ENCODE measurements at places on chromosomes 2 and 18.
A peak's percentile ranks its signal among the peaks of the same experiment; 100 is the strongest.

- DNase-seq, result no peak
Observed at GRCh38 chr2:33924586-33925169, 325.6 kb upstream of the FAM98A start.

- DNase-seq, result no peak
Observed at GRCh38 chr2:8522687-8523086, 159.2 kb upstream of the ID2 start.

DNA sequence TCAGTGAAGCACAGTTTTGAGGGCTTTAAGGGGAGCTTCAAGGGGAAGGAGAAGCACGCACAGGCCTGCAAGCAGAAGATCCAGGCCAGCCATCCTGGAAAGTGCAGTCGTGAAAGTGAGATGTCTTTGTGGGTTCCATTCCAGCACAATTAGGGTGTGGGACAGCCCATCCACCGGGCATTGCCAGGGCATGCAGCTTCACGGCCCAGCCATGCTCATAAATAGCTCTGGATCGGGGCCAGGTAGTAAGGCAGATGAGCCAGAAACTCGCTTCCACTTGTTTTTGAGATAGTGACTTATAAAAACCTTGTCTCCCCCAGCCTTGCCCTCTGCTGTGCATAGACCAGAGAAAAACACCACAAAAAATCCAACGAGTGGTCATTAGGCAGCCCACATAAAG, 21.0 kb downstream of the KDSR start:
- DNase-seq, result no peak

GRCh38 chr2:179235463-179236108, 29.0 kb downstream of the SESTD1 start:
- DNase-seq, result no peak

- DNase-seq, result no peak
Observed at GRCh38 chr2:20229322-20230113, 4.6 kb upstream of the SDC1 start.

DNA sequence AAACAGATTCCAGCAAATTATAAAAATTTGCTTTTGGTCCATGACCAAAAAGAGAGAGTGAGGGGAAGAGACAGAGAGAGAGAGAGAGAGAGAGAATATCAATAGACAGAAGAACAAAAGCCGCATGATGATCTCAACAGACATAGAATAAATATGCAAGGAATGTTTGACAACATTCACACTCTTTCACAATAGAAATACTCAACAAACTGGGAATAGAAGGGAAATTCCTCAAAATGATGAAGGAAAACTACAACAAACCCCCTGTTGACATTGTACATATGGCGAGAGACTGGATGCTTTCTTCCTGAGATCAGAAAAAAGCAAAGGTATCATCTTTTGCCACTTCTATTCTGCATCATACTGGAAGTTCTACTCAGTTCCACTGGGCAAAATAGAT, 309.7 kb downstream of the RAD51AP2 start:
- DNase-seq, result no peak

GRCh38 chr18:10135302-10135926, 221.6 kb downstream of the VAPA start:
- DNase-seq, result no peak

DNA sequence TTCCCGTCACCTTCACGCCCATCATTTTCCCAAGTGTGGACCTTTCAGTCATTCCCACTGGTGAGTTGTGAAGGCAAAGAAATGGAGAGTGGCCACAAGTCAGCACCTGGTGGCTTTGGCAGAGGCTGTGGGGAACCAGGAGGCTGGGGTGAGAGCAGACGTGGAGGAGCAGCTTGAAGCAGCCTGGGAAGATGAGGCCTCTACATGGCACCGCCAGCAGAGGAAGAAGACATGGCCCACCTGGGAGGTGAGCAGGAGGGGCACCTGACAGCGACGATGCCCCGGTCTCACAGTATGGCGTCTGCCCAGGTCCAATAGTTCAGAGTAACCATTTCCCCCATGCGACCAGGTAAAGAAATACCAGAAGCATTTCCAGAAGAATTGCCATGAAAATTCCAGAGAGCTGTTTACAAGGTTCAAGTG, 69.0 kb downstream of the TPO start:
- DNase-seq, result no peak

GRCh38 chr2:28137221-28137620, 246.7 kb downstream of the BABAM2 start:
- DNase-seq, result no peak

- no peak for DNase-seq
Observed at GRCh38 chr2:204277226-204277625, 268.0 kb upstream of the PARD3B start.

DNA sequence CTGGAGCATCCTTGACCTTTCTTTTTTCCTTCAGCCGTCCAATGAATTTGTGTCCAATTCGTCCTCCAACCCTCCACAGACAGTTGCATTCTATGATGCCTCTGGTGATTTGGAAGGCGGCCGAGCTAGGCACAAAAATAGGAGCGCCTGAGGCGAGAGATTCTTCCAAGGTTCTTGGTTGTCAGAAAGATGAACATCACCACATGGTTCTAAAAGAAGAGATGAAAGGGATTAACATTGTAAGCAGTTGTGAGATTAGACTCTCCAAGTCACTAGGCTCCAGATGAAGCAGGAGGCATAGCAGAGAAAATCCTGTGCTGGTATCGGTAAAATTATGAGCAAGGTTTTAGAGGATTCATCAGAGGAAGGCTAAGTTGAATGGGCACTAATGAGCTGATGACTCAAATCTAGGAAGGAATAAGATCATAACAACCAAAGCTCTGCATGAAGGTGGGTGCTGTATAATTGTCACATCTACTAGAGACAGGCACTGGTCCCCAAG, 75.4 kb upstream of the MAP4K3 start:
- DNase-seq, result no peak

- peak; percentile 27 for DNase-seq
Observed at GRCh38 chr2:224038049-224038829, 847 bp downstream of the SERPINE2 start.

GRCh38 chr2:10990561-10991111, 78.9 kb downstream of the KCNF1 start:
- no peak for DNase-seq

DNA sequence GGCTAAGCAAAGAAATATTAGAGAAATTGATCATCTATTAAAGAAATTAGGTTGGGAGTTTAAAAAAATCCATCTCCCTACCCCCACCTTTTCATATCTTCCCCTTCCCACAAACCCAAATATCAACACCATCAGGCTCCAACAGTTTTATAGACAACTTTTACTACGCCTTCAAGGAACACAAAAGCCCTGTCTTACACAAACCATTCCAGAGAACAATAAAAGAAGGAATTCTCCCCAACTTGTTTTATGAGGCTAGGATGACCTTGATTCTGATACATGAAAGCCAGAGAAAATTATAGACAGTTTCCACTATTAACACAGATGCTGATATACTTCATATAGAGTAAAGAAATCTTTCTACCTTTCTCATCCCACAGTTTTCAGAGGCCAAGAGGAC, 211.6 kb downstream of the OSR1 start:
- DNase-seq, result no peak

DNA sequence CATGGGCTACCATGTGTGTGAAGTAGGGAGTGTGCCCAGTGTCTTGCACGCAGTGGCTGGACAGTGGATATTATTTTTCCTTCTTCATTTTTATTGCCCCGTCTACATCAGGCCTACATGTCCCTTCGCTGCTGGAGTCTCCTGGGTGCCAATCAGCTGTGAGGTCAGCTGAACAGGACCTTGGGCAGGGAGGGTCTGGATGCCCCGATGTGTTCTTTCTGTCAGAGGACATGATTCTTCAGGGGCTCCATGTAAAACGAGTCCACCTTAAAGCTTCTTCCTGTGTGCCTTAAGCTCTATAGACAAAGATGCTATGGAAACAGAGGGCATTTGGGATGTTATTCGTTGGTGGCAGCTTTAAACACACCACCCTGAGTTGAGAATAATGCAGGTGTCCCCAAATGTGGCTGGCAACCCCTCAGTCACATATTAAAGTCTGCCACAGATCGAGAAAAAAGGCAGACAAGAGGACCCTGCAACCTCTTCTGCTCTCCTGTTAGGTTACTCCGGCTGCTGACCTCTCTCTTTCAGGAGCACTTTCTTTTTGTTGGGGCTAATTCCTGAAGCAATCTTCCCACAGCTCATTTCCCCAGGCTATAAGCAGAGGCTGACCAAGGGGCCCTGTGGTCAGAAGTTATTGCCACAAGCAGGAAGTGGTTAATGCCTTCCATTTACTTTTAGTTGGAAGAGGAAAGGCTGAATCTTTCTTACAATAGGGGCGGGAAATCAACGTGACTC, 20.0 kb downstream of the GREB1 start:
- DNase-seq, result no peak

GRCh38 chr2:160381425-160381951, 112.1 kb downstream of the RBMS1 start:
- no peak for DNase-seq

- DNase-seq, result no peak
Observed at GRCh38 chr2:172021955-172022354, 22.2 kb downstream of the METAP1D start.

GRCh38 chr2:66495788-66496640, 61.1 kb downstream of the MEIS1 start:
- no peak for DNase-seq

DNA sequence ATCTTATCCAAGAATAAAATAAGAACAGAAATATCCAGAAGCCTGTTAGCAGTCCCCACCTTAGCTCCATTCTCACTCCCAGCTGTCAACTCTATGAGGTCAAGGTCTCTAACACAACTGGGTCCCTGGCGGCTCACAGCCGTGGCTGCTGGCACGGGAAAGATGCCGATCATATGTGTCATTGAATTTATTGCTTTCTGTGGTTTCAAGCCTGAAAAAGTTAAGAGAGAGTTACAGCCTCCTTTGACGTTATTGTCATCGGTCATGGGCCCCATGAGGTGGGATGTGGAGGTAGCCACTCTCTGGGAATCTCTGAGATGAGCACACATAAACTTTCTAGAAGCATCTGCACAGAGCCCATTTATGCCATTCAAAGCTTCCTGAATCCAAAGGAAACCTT, 28.7 kb upstream of the CABLES1 start:
- no peak for DNase-seq

- peak; percentile 22 for DNase-seq
Observed at GRCh38 chr2:148957023-148957422, 81.5 kb upstream of the LYPD6B start.
